Stimulated activated CD8-positive, alpha-beta memory T cell treated with anti-CD3 and anti-CD28 coated beads, Interleukin-2, amount 100 ng/mL, for 1 hour (primary cell): ENCODE measurements at places on chromosomes 6 and 20.

DNA sequence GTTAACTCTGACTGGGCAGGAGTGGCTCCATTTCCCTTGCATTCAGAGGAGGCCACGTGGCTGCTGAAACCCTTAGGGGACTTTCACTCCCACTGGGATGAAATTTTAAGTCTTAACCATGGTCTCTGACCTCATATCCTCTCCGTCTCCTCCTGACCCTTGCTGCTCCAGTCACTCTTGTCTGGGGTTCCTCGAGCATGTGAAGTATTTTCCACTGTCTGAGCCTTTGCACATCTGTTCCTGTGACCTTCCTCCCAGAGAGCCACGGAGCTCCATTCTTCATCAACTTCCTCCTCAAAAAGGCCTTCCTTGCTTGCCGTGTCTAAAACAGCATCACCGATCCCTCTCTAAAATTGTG lies 153.0 kb upstream of the UST start:
- DNase-seq, result no peak

GRCh38 chr20:32858189-32858588 lies 534 bp upstream of the EFCAB8 start:
- no peak for DNase-seq

DNA sequence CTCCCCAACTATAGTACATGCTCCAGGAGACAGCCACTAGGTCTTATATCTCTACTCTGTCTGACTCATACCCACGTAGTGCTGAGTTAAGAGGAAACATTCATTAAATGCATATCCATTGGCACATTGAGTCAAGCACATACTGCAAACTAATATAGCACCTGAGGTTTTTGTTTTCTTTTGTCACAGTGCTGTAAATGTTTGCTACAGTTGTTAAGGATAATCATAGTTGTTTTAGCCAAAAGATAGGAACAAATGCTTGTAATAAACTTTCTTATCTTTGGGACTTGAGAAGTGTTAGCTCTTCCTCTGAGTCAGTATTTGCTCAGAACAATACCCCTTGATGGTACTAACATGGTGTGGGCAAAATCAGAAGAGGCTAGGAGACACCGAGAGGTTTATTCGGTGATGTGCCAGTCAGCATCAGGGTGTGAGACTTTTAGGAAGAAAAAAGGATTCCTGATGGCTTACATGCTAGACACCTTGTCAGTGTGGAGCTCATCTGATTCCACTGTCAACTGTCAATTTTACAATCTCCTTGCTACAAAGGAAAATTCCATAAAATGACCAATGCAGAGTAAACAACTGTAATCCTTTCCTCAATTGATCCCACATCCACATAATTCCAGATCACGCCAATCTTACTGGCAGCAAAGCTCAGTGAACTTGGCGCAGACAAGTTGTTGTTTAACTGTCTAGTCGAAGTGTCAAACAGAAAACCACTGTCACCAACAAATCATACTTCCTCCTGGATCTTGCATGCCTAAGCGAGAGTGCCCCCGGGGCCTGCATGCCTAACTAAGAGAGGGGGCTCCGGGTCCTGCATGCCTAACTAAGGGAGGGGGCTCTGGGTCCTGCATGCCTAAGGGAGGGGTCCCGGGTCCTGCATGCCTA lies 36.1 kb downstream of the ELOVL2 start:
- DNase-seq, result no peak

- no peak for DNase-seq
Observed at GRCh38 chr6:107670792-107671199, 153.3 kb downstream of the SCML4 start.

- no peak for DNase-seq
Observed at GRCh38 chr6:157563611-157564284, 182.8 kb downstream of the ZDHHC14 start.

DNA sequence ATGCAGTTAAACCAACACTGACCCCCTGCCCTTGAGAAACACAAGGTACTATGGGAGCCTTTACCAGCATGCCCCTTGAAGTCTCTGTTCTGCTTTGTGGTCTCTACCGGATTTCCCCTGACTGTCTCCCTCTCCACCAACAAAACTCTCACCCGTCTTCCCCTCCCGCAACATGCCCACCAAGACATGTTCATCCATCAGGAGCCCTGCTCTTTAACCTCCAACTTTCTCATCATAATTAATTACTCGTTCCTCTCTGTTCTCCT lies 1.1 kb downstream of the ZNF165 start:
- DNase-seq, result no peak

- no peak for DNase-seq
Observed at GRCh38 chr6:30876039-30876730, 8.1 kb upstream of the DDR1 start.

DNA sequence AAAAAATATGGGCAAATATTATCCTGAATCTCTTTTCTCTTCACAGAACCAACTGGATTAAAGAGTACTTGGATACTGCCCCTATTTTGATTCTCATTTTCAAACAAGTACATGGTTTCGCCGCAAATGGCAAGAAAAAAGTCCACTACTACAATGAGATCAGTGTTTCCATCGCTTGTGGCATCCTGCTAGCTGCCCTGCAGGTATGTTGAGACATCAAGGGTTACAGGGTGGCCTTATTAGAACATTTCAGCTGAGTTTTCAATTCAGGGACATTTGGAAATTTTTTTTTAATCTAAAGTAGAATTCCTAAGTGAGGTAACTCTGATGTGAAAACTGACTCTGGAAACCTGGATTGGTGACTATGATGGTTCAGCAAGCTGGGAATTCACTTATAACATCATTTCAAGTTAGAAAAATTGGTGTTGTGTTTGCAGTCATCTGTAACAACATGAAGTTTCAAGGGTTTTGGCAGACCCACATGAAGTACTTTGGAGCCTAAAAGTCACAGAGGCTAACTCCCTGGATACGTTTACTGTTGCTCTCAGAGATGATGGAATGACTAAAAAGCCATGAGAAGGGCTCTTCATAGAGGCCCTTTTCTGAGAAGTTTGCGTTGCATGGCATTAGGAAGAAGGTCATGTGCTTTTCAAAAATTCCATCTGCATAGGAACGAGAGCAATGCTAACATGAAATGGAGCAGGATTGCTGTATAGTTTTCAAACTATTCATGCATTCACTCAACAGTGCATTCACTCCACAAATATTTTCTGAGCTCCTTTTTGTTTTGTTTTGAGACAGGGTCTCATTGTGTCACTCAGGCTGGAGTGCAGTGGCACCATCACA lies 25.5 kb downstream of the IYD start:
- no peak for DNase-seq

- DNase-seq, result no peak
Observed at GRCh38 chr20:6178537-6178936, 55.7 kb upstream of the FERMT1 start.

DNA sequence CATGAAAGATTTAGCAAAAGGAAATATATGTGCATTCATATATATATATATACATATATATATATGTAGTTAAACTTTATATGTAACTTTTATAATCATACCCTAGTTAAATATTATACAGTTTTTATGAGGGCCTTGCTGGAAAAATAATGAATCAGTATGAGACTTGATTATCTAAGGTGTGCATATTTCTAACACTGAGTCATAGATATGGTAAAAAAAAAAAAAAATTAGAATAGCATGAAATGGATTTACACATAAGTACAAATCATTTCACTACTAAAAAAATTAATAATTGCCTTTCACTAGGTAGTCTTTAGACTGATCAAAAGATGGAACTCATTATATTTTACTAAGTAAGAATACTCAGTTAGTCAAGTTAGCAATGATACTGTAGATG lies 51.3 kb upstream of the DST start:
- DNase-seq, result no peak

GRCh38 chr6:33380272-33380981 lies 11.2 kb upstream of the KIFC1 start:
- no peak for DNase-seq

DNA sequence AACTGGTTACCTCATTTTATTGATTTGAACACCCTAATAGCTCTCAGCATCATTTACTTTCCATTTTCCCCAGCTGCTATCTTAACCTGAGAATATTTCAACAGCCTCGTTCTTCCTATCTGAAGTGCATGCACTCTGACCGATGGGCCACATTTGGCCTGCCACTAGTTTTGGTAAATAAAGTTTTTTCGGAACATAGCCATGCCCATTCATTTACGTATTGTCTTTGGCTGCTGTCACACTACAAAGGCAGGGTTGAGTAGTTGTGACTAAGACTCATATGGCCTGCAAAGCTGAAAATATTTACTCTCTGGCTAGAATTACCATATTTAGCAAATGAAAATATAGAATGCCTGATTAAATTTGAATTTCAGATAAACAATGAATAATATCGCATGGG lies 10.8 kb downstream of the ADGRF4 start:
- no peak for DNase-seq

- no peak for DNase-seq
Observed at GRCh38 chr6:113396730-113397129, 460.4 kb upstream of the MARCKS start.

- no peak for DNase-seq
Observed at GRCh38 chr6:92617721-92618120, 801.6 kb downstream of the EPHA7 start.

- DNase-seq, result no peak
Observed at GRCh38 chr6:167811442-167812087, 15.1 kb upstream of the AFDN start.
